Naive thymus-derived CD8-positive, alpha-beta T cell (primary cell): ENCODE measurements at places on chromosomes 3 and 15. TPM values are rescaled to one million over a fixed set of nuclear protein-coding genes. Genes with fewer than 3 reads are reported as not detected.

- no peak for DNase-seq
Observed at GRCh38 chr3:133928136-133928893, 32.6 kb upstream of the RAB6B start.

DNA sequence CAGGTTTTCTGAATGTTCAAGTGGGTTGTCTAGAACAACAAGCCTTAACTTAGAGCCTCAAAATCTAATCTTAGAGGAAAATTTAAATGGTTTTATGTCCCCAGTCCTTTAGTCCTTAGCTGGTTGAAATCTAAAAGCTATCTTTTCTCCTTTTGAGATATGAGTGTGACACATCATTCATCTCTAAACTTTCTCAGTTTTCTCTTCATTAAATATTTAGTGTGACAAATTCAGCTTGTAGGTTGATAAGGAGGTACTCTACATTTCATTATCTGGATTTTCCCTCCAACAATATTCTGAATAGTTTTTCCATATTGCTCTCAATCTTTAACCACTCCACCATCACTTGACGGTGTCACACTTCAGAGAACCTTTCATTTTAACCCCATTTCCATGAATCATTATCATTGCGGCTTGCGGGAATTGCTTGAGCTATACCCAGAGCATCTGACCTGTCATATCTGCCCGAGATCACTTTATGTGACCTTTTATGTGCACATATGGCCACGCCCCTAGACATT is 16.1 kb upstream of the ATP8B4 start:
- DNase-seq: no peak

- no peak for DNase-seq
Observed at GRCh38 chr3:172365028-172365567, 83.2 kb downstream of the GHSR start.

- DNase-seq: no peak
Observed at GRCh38 chr3:170816341-170816740, 53.7 kb downstream of the RPL22L1 start.

Gene GRK7
- total RNA-seq: 0.42 TPM

DNA sequence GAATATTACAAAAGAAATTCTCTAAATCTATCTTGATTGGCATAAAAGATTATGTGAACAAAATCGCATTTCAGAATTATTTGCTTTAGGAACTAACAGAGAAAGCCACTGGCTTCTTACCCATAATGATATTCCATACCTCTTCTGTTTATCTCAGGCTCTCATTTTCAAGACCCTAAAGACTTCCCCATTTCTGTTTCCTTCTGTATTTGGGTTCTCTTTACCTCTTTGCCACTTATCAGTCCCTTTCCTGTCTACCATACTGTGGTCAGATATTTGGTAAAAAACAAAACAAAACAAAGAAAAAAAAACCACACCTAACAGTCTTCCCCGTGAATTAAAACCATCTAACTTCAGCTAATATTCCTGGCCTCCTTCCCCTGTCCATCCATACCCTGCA is 108.5 kb downstream of the LRRC28 start:
- DNase-seq: no peak

Gene CLSTN2
- not detected for total RNA-seq

DNA sequence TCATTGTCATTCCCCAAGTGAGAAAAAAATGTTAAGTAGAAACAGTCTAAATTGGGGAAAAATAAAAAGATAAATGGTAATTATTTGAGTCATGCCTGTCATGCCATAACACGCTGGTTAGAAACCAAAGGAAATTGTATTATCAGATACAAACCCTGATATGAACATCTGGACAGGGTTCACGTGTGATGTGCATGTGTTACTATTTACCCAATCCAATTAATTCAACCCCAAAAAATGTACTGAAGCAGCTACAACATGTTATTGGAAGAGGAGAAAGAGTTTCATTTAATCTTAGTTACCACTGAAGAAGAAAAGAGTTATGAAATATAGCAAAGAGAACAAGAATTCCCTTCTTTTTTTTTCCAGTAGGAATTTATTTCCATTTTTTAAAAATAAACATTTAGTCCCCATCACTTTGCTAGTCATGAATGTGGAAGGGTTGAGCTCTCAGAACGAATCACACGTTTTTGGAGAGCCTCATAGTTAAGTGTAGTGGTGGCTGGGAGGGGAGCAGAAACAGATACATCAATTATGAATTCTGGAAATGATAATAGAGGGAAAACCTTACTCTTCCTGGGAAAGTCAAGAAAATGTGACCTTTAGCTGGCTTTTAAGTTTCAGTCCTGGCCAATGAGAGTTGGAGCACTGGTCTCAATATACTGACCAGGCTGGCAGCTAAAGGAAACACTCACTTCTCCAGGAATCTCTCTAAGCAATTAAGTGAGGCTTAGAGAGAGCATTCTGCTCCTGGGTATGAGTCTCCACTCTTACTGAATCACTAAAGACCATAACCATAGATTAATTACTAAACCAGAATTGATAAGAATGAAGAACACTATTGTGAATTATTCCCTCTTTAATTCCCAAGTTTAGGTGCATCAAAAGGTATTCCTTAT is 796.5 kb downstream of the GRM7 start:
- no peak for DNase-seq
